Fibroblast of lung (primary cell): ENCODE measurements at places on chromosomes 1 and 21. TPM values are rescaled to one million over a fixed set of nuclear protein-coding genes. Genes with fewer than 3 reads are reported as not detected.

HOOK1 gene
- polyA plus RNA-seq = not detected in 2 replicates

MASP2 gene
- not detected in 2 replicates for polyA plus RNA-seq

PROK1 gene
- polyA plus RNA-seq = not detected in 2 replicates

SLC22A15 gene
- polyA plus RNA-seq = 3.1 and 4.9 TPM in 2 replicates

GRCh38 chr1:147741065-147741464 is 19.3 kb downstream of the GJA5 start:
- no peak for DNase-seq

OLFML3 gene
- 133 and 163 TPM in 2 replicates for polyA plus RNA-seq

- DNase-seq = no peak
These were observed 3.9 kb upstream of the CACHD1 start for GRCh38 chr1:64466033-64466432.

DNA sequence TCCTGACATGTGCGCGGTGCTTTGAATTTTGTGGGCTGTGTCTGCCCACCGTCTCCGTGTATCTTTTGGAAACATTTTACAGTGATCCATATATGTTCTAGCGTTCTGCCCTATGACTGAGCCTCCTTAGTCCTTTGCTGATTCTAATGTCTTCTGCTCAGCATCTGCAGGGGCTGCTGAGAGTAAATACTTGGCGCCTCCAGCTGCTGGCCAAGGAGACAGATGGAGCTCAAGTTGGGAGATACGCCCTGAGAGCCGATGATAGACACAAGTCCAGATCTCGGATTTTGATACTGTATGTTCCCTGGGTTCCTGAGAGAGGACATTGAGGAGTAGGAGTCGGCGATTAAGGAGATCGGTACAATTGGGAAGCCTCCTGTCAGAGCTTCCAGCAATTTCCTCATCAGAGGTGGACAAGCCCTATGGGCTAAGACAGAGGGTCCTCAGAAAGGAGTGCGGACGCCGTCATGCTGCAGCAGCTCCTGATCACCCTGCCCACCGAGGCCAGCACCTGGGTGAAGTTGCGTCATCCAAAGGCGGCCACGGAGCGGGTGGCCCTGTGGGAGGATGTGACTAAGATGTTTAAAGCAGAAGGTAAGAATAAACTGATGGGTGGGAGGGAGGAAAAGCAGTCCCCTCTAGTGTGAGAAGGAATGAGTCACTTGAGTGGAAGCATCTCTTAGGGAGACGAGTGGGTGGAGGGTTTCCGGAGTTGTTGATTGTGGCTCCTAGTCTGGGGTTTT is 390 bp downstream of the ZFP69B start:
- peak; percentile 50 for DNase-seq

DNA sequence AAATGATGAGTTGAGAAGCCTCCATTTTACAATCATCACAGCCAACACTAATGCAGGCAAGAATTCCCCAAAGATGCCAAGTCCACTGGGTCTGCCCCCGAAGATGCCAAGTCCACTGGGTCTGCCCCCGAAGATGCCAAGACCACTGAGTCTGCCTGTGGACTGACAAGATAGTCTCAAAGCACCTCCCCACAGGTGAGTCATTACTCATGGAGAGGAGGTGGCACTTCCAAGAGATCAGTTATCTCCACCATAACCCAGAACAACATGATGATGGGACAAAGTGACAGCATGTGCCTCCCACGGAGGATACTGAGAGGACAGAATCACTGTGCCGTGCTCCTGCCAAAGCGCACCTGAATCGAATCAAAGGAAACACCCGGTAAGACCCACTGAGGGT is 4.8 kb downstream of the PTTG1IP start:
- no peak for DNase-seq

DNA sequence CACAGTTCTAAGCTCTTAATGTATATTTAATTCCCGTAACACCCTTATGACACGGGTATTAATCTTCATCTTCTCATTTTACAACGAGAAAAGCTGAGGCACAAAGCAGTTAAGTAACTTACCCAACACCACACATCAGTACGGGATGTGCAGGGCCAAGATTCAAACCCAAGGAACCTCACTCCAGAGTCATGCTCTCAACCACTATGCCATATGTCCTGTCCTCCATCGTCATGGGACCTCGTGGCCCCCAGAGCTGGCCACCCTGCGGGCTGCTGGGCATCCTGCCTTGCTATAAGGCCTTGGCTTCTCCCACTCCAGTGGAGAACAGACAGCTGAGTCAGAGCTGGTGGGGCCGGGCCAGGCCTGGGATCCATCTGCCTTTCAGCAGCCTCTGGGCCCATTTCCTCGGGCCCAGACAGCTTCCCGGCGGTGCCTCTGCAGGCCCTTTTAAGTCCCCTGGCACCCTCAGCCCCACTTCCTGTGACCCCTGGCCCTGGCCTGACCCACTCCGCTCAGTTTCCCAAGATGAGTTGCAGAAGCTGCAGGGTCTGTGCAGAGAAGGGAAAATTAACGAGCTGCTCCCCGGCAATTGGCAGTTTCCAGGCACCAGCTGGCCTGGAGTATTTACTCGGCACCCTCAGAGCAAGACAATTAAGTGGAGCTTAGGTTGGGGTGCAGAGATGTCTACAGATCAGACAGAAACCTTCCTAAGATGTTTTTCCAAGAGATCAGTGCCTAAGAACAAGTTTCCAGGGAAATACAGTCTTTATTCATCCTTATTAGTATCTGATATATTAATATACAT is 98.2 kb downstream of the EPHB2 start:
- DNase-seq = peak; percentile 93

DNA sequence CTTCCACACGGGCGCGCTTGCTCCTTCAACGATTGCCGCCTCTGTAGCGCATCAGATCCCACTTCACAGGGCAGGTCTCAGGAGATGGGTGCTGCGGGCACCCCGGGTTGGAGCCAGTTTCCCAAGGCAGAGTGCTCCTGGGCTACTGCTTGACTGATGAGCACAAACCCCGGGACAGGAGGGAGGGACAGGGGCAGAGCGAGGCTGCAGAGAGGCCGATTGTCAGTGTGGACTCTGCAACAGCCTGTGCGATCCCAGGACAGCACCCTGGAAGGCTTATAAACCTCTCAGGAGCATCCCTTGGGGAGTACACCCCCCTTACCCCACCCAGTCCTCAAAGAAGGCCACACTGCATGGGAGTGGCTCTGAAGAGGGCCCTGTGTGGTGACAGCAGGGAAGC is 28.0 kb upstream of the BACE2 start:
- DNase-seq = no peak

CD1B gene
- polyA plus RNA-seq = not detected in 2 replicates

DNA sequence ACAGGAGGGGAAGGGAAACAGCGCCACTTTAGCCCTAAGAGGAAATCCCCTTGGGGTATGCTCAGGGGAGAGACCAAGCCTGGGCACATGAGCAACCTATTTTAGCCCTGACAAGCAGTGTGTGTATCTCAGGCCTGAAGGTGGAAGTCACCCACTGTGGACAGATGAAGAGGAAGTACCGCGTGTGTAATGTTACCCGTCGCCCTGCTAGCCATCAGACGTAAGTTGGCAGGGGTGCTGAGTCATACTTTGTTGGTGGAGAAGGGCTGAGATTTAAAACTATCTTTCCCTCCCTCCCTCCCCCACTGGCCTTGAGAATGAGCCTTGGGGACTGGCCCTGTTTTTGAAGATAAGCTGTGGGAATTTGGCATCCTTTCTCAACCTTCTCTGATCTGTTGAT is 11.2 kb downstream of the AGO1 start:
- DNase-seq = peak; percentile 33

- no peak for DNase-seq
These were observed 15.5 kb downstream of the DIPK1A start for GRCh38 chr1:92945748-92946270.

DNA sequence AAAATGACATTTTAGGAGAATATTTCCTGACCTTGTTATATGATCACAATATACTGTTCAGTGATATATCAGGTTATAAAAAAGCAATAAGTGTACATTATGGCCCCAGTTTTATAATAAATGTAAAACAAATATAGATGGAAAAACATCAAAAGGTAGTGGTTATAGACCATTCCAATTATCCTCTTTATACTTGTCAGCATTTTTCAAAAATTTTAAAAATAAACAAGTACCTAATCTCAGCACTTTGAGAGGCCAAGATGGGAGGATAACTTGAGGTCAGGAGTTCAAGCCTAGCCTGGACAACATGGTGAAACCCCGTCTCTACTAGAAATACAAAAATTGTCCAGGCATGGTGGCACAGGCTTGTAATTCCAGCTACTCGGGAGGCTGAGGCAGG is 69.6 kb upstream of the B3GALNT2 start:
- DNase-seq = no peak

GRCh38 chr1:31689854-31690253 is 14.0 kb downstream of the COL16A1 start:
- DNase-seq = peak; percentile 88
